ENCODE measurements at places on chromosomes 12 and 14.

DNA sequence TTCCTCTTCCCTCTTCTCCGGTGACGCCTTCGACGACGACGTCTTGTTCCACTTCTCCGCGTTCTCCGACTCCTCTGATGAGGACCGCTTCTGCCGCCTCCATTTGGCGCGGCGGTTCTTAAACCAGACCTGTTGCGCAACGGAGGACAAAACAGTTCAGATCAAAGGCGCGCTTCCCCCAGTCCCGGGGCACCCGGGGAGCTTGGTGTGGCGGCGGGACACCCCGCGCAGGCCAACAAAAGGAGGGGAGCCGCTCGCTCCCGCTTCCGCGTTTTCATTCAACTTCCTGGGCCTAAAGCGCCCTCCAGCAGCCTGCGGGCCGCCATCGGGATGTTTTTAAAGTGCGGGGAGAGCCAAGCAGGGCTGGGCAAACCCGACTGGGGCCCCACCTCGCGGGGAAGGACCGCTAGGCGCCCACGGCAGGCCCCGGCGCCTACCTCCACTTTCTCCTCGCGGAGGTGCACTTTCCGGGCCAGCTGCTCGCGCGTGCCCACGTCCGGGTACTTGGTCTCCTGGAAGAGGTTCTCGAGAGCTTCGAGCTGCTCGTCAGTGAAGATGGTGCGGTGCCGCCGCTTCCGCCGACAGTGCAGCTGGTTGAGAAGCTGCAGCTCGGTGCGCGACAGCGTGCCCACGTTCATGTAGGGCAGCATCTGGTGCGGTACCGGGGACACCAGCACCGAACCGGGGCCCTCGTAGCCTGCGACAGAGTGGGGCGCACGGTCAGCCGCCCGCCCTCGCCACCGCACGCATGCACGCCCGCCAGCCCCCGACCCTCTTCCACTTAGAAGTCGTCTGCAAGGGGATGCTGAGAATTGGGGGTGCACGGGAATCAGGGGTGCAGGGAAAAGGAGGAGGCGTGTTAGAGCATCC, 1.2 kb downstream of the GSC start:
- DNase-seq = no peak

DNA sequence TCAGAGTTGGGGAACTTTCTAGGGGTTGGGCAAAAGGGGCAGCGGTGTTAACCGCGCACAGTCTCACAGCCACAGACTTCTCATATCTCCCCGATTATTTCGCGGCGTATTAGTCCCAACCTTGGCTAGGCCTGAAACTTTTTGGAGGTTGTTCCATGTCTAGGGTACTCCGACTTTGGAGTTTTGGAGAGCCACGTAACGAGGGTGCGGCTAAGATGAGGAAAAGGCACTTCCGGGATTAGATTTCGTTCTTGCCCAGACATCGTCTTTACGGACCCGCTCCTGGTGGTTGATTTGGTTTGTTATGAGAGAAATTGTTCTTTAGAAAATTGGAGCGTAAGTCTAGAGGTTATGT, 513 bp downstream of the CCNK start:
- no peak for DNase-seq

DNA sequence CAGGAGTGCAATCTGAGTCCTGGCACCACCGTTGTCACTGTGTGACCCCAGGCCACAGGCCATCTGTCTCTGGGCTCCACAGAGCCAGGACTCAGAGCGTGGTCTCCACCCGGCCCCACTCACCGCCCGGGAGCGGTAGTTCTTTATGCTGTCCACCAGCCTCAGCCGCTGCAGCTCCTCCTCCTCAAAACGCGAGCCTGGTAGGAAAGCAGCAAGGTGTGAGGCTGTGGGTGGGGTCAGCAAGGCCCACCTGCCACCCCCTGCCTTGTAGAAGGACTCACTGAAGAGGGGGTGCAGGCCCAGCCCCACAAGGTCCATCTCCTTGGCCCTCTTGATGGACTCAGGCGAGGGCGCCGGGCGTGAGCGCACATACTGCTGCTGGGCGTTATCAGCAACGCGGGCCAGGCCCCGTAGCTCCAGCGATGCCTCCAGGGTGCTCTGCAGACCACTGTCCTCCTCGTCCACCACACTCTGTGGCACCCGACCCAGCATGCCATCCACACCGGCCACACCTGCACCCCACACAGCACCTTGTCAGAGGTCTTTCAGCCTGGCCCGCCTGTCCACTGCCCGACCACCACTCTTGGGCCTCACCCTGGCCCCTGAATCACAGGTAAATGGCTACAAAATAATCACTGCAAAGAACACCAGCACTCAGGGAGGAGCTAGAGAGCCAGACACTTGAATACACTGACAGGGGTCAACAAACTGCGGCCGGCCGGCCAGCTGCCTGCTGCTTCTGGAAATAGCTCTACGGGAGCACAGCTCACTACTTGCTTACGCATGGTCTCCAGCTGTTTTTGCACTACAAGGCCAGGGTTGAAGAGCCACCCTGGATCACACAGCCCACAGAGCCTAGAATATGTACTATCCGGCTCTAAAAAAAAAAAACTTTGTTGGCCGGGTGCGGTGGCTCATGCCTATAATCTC, 16.3 kb downstream of the CFAP73 start:
- DNase-seq = no peak

DNA sequence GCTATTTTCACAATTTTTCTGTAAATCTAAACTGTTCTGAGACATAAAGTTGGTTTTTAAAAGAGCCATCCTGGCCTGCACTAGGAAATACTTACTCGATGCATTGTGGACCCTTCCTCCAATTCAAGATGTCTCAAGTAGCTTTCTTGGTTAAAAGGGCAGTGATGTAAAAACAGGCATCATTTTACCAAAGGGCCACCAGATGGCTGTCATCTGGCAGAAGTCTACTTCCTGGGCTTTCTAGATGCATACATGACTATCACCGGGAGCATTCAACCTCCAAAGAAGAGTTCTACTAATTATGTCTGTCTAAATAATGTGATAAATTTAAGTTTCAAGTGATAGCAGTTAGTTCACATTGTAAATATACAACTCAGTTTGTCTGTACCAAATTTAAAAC, 96.8 kb upstream of the FRMD6 start:
- no peak for DNase-seq

GRCh38 chr12:55830601-55831446, 1.4 kb upstream of the DNAJC14 start:
- DNase-seq = no peak

- DNase-seq = no peak
These were observed 192.2 kb upstream of the C14orf180 start for GRCh38 chr14:104387022-104388010.

GRCh38 chr12:71837356-71837755, 2.2 kb upstream of the TBC1D15 start:
- DNase-seq = no peak

DNA sequence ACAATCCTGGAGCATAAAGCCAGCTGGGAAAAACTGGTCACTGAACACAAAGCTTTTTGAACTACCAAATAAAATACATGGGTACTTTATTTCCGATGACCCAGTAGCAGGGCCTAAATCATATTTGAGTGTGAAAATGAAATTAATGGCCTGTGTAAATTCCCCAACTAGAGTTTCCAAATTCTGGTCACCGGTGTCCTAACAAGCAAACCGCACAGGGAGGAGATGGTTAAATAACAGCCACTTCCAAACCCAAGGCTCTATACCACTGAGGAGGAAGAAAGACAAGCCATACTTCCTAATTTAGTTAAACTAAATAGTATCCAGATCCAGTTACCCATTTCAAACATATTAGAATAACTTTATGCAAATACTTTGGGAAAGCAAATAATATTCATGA, 40.1 kb upstream of the DUSP6 start:
- DNase-seq = no peak

GRCh38 chr12:12425616-12426015, 68.7 kb downstream of the BORCS5 start:
- DNase-seq = no peak

GRCh38 chr12:15777355-15778012, 11.7 kb downstream of the EPS8 start:
- DNase-seq = no peak

- no peak for DNase-seq
These were observed 51.2 kb downstream of the OTX2 start for GRCh38 chr14:56759094-56759493.

- DNase-seq = no peak
These were observed 88.4 kb upstream of the DYNC1H1 start for GRCh38 chr14:101875727-101876554.

- DNase-seq = no peak
These were observed 22.9 kb upstream of the TCL1B start for GRCh38 chr14:95663226-95663797.

- no peak for DNase-seq
These were observed 10.2 kb upstream of the GOLGA5 start for GRCh38 chr14:92783813-92784431.

DNA sequence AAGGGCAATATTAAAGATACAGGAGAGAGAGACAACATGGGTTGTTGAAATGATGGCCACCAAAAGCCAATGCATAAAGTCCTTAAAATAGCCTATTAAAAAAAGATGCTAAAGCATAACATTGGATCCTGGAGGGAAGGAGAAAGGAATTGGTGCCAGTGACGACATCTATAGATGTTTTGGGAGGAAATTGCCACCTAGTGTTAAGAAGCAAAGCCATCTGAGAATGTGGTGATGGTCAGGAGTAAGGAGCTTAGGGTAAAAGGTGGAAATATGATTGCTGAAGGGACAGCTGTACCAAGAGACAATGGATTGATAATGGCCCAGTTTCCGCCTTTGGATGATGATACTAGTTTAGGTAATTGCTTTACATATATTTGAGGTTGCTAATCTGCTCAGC, 85.1 kb downstream of the TMEM30B start:
- DNase-seq = no peak

DNA sequence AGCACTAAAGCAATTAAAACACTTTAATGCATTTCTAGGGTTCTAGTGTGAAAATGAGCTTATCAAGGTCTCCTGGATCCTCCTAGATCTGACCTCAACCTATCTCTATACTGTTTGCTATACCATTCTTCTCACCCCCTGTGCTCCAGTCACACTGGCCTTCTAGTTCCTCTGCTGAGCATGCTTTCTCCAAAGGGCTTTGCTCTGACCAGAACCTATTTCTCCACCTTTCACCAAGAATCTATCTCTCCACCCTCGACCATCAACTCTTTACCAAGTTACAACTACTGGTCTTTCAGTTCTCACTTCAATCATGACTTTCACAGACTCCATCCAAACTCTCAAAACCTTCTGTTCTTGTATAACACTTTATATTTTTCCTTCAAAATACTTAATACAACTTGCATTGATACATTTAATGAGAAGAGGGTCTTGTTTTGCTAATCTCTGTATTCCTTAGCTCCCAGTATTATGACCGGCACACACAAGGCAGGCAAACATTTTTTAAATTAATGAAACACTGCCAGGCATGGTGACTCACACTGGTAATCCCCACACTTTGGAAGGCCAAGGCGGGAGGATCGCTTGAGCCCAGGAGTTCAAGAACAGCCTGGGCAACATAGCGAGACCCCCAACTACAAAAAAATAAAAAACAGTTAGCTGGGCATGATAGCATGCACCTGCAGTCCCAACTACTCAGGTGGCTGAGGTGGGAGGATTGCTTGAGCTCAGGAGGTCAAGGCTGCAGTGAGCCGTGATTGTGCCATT, 22.8 kb downstream of the PPP1R12A start:
- DNase-seq = no peak

GRCh38 chr12:125996443-125996842, 931.2 kb downstream of the AACS start:
- no peak for DNase-seq

DNA sequence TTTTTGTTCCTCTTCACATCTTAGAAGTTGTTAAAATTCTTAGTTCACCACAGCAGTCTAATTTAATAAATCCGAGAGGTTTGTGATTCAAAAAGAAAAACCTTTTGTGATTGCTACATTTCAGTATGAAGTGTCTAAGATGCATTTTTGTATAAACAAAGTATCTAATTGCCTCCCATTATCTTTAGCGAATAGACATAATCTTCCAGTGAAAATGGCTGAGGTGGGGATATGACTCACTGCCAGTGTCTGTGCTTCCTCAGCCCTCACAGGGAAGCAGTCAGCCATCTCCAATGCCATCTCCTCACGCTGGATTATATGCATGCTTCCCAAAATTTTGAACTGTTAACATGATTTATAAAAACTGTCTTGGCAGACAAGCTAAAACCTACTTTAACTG, 7.6 kb downstream of the GCH1 start:
- no peak for DNase-seq

DNA sequence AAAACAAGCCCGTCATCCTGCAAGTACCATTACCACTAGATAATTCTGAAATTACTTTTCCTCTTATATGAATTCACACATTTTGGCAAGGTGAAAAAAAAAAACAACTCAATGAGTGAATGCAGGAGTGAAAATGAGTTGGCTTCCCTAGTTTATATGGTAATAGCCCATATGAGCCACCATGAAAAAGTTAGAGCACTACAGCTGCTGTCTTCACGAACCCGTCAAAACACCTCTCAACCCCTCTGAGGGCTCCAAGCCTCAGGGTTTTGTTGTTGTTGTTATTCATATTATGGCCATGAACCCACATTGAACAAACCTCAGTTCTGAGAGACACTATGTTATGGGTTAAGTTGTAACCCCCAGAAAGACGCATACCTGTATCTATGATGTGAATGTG, 289.9 kb upstream of the CAND1 start:
- DNase-seq = no peak

- DNase-seq = no peak
These were observed 81.0 kb upstream of the HOXC13 start for GRCh38 chr12:53857666-53858065.

GRCh38 chr14:51682411-51682810, 30.7 kb downstream of the FRMD6 start:
- DNase-seq = no peak

DNA sequence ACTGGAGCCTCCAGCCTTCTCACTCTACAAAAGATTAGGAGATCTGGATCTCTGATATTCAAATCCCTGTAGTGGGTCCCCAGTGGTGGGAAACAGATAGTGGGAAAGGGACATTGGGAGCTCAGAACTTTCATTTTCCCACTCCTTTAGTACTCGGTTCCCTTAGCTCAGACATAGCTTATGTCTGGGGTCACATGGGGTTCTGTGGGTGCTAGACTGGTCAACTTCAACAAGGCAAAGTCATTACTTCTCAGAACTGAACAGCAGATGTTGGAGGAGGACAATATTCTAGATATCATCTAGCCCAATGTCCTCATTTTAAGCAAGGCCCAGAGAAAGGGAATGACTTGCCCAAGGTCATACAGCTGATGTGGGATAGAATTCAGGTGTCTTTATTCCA, 19.5 kb upstream of the ITGA5 start:
- DNase-seq = no peak
